ENCODE measurements at places on chromosomes 1 and 21.
A peak's percentile ranks its signal among the peaks of the same experiment; 100 is the strongest.

- no peak for DNase-seq
These were observed 14.9 kb downstream of the SLC45A3 start for GRCh38 chr1:205665201-205666045.

DNA sequence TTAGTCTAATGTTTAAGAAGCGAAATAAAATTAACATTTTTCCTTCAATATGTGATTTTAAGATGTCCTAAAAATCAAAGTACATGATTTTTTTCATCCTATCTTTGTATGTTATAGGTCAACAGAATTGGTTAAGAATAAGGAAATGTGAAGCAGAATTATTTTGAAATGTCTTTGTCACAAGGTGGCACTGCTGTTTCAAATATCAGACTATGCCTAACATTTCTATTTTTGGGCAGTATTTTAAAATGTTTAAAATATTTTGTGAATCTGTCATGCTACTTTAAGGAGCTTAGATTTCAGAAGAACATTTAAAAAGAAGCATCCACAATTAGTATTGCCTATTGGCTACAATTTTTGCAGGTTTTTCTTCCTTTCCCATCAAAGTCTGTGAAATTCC is 38.7 kb downstream of the AMY1C start:
- DNase-seq: no peak

DNA sequence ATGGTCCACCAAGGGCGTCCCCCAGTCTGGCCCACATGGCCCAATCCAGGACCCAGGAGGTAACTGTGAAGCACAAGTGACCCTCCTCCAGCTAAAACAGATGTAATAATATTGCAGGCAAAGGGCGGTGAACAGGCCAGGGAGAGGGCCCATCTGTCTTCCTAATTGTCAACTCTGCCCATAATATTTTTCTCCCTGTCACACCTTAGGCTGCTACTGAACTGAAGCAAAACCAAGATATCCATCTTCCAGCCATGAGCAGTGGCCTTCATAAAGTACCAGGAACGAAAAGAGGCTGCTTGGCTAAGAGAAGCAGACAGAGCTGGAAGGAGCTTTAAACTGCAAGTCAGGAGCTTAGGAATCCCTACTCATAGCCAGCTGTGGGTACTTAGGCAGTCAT is 3.1 kb downstream of the KANK4 start:
- no peak for DNase-seq

- DNase-seq: peak; percentile 38
These were observed 64.8 kb upstream of the IPO9 start for GRCh38 chr1:201764166-201764565.
